ENCODE measurements at places on chromosomes 7 and 10.

- DNase-seq = no peak
Observed at GRCh38 chr7:12635830-12636229, 51.6 kb upstream of the ARL4A start.

- DNase-seq = no peak
Observed at GRCh38 chr10:34205452-34205851, 609.6 kb downstream of the PARD3 start.

- DNase-seq = no peak
Observed at GRCh38 chr7:47954231-47954911, 6.1 kb upstream of the PKD1L1 start.

- no peak for DNase-seq
Observed at GRCh38 chr10:5532307-5532605, 7.5 kb downstream of the CALML3 start.

- no peak for DNase-seq
Observed at GRCh38 chr7:23600236-23600635, 3.1 kb downstream of the CCDC126 start.

DNA sequence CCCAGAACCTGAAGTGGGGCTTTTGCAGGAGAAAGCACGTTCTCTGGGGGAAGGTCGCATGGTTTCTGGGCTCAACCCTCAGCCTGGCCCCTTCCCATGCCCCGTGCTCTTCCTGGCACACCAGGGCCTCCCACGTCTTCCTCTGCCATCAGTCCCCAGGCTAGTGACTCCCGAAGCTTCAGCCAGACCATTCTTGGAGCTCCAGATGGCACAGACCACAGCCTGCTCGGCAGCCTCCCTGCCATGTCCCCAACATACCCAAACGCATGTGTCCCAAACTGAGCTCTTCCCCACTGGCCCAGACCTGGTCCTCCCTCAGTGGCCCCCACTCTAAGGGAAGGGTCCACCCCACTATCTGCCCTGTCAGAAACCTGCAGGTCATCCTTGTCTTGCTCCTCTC, 47.0 kb downstream of the CLRN3 start:
- no peak for DNase-seq

DNA sequence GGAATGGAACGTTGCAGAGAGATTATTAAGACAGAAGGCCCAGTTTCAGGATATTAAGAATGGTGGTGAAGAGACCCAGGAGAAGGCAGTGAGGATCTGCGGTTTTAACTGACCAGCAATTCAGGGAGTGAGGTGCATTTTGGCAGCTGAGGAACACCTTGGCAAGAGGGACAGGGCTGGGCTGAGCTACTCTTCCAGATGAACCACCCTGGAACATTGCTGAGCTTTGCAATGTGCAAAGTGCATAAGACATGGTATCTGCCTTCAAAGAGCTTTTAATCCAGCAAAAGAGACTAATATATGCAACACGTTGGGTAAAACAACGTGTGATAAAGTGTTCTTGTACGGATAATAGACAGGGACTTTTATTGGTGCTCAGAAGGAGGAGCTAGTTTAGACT, 181.0 kb upstream of the AGK start:
- no peak for DNase-seq

- no peak for DNase-seq
Observed at GRCh38 chr10:117942226-117942625, 104.5 kb downstream of the RAB11FIP2 start.

DNA sequence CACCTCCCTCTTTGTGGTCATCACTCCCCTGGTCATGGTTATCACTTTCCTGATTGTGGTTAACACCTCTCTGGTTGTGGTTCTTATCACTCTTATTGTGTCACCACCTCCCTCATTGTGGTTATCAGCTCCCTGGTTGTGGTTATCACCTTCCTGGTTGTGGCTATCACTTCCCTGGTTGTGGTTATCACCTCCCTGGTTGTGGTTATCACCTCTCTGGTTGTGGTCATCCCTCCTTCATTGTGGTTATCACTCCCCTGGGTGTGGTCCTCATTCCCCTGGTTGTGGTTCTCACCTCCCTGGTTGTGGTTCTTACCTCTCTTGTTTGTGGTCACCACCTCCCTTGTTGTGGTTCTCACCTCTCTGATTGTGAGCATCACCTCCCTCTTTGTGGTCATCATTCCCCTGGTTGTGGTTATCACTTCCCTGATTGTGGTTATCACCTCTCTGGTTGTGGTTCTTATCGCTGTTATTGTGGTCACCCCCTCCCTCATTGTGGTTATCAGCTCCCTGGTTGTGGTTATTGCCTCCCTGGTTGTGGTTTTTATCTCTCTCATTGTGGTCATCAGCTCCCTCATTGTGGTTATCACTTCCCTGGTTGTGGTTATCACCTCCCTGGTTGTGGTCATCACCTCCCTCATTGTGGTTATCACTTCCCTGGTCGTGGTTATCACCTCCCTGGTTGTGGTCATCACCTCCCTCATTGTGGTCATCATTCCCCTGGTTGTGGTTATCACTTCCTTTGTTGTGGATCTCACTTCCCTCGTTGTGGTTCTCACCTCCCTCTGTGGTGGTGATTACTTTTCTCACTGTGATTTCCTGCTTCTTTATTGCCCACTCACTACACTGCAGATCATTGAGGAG, 106.7 kb downstream of the GPR26 start:
- no peak for DNase-seq

DNA sequence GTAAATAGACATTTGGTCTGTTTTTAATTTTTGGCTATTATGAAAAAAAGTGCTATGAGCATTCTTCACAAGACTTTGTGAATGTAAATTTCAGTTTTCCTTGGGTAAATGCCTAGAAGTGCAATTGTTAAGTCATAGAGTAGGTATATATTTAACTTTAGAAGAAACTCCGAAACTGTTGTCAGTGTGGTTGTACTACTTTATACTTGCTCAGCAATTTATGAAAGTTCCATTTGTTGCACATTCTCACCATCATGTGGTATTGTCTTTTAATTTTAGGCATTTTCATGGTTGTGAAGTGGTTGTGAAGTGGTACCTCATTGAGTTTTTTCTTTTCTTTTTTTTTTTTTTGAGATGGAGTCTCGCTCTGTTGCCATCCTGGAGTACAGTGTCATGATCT, 60.0 kb downstream of the TYW1 start:
- DNase-seq = no peak

DNA sequence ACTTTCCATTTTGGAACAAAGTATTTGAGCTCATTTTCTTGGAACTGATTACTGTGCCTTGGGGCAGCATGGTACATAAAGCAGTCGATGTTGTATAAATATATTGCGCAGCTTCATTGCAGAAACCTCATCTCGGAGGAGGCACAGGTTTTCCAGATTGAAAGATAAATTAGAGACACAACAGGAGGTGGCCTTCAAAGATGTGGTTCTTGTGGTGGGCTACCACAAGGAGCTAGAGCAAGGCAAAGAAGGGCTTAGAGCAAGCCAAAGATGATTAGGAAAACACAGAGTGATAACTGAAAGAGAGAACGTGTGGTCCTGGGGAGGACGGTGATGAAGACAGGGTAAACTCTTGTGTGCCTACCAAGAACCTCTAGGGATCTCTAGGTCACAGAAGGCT, 169.1 kb upstream of the TNS3 start:
- no peak for DNase-seq

GRCh38 chr7:114988026-114988425, 66.1 kb downstream of the MDFIC start:
- no peak for DNase-seq

GRCh38 chr7:25860275-25861163, 291.5 kb upstream of the NFE2L3 start:
- DNase-seq = no peak

GRCh38 chr7:23520582-23520981, 11.2 kb downstream of the TRA2A start:
- DNase-seq = no peak

- DNase-seq = no peak
Observed at GRCh38 chr7:23075571-23075970, 30.0 kb upstream of the KLHL7 start.

- DNase-seq = no peak
Observed at GRCh38 chr10:3977761-3978160, 192.8 kb upstream of the KLF6 start.

DNA sequence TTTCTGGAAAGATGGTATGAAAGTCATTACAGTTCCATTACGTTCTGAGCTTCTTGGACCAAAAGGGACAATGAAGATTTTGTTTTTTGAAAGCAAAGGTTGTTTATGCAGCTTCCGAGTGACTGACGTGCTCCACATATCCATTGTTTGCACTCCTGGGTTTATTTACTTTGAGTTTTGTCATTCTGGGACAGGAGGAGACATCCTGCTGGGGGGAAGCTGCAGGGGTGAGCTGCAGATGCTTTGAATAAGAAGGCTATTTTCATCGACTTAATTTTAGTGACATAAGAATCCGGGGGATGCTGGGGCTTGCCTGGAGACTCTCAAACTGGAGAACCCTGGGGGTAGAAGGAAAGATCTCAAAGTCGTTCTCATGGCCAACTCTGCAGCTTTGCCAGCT, 12.7 kb upstream of the SFMBT2 start:
- DNase-seq = no peak

GRCh38 chr10:13773496-13774170, 186.9 kb downstream of the PRPF18 start:
- no peak for DNase-seq
